Activated effector memory CD4-positive, alpha-beta T cell treated with Interleukin-2 at 50 U/mL for 16 hours (primary cell): ENCODE measurements at places on chromosomes 1 and 21.

DNA sequence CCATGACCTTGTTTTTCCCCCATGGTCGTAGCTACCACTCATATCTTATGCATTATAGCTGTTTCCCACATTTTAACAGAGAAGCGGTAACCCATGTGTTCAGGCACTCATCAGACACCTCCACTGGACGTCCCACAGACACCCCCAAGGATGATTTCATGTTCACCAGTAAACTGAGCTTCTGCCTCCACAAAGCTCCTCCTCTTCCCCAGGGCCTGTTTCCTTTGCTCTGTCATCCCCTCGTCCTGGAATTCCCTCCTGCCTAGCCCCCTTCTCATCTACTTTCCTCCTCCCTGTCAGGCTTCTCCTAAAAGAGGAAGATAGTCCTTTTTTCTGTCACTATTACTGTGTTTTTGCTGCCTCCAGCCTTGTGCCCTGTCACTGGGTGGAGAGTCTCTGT, 111.2 kb downstream of the OMA1 start:
- DNase-seq, result no peak

DNA sequence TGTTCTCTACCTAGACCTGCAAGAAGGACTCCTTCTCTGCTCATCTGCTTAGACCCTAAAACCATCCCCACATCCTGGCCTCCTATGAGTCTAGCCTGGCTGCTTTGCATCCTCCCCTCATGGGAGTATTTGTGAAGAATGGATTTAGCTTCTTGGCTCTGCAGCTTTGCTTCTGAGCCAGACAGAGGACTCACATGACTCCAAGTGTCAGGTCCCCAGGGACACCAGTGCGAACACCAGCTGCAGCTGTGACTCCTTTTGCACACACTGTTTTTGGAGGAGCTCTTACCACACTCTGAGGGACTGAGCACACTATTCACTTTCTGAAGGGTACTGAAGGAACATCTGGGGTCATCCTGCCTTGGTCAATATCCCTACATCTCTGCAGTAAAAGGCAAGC, 131.8 kb upstream of the SGIP1 start:
- no peak for DNase-seq

DNA sequence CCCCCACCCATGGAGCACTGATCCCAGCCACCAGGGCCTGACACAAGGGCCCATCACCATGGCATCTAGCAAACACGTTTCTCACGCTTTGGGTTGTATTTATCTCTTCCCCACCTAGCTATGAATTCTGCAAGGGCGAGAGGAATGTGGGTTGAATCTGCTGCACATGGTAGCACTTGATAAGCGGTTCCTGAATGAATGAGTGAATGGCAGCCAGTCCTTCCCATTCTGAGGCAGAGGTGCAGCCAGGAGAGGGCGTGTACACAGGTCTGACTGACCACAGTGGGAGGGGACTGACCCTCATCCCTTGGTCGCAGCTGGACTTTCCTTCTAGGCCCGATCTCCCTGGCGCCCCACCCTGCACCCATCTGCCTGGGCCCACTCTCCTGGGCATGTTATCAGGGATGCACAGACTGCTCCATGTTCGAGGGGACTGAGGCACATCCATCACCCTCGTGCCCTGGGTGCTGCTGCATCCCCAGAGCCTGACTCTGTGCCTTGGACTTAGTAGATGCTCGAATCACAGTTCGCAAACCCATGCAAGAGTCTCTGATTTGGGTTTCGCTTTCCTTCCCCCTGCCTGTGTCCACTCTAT, 1.0 kb downstream of the RD3 start:
- no peak for DNase-seq

DNA sequence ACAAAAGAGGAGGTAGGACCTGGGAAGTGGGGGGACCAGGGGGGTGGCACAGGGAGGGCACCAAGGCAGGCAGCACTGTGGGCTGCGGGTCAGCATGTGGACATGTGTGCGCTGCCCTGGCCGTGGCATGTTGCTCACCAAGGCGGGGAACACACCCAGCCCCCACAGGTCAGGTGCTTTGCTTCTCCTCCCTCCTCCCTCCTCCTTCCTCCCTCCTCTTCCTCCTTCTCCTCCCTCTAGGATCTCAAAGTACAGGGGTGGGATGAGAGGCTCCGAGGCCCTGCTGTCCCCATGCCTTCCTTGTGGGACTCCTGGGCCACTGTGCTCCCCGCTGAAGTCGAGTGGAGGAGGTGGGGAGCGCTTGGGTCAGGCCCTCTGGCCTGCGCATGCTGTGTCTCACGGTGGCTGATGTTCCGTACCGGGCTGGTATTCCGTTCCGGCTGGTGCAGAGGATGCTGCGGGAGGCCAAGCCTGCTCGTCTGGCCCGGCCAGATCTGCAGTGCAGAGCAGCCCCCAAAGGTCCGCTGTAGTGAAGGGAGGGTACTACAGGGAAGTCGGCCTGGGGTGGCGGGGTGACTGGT, 26.6 kb downstream of the SPSB1 start:
- DNase-seq, result no peak

DNA sequence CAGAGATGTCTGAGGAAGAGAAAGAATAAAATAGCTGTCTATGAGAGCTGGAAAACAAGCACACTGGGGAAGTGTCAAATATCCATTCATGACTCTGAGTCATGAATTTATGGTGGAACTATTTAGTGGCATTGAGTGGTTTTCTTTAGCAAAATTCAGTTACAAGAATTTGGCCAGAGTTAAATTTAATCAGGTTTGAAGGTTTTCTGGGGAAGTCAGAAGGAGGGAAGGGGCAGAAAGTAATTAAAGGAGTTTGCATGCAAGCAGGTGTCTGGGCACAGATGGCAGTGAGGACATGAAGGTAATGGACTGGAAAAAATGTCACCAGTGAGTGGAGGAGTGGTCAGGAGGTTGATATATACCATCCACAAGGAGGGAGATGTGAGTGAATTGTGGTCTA, 121.9 kb upstream of the IVNS1ABP start:
- no peak for DNase-seq

GRCh38 chr1:90512441-90512840, 204.7 kb downstream of the BARHL2 start:
- no peak for DNase-seq

GRCh38 chr1:87723193-87723592, 394.5 kb downstream of the LMO4 start:
- no peak for DNase-seq

DNA sequence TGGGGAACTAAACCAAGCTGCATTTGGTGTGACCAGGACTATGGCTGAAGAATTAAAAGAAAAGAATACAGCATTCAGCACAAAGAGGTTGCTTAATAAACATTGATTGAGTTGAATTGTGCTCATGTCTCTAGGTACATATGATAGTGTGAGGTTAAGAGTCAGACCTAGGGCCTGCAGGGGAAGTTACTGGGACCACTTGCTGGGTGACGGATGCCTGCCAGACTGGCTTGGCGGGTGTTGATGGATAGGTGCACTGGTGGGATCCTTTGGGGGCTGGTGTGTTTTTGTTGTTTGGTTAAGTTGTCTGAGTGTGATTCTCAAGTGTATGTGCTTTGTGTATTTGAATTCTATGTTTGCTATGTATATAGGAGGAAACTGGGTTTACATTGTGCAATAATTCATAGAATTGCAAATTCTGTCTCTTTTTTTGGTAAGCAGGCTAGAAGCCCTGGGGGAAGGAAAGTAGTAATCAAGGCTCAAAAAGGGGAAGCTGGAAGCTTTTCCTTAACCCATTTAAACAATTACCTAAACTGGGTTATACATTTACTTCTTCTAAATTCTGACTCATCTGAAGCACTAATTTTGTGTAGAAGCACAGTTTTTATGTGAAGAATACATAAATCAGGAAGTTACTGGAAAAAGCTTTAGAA, 1.8 kb downstream of the CD101 start:
- DNase-seq, result no peak

GRCh38 chr21:40803101-40803500, 43.9 kb downstream of the DSCAM start:
- no peak for DNase-seq

DNA sequence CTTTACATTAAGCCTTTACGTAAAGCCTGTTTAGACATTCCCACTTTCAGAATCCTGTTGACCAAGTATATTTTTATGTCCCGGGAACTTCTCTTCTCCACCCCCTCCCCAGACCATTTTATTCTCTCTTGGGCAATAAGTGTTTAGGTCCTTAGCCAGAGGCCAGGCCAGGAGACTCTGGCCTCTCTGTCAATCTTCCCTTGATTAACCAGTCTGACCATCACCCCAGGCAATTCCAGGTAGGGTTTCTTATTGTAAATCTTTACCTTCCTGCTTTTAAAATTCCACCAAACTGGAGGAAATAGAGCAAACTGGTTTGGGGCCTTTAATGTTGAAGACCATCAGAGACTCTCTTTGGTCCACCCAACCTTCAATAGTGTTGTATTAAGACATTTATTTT, 12.2 kb upstream of the IFI6 start:
- DNase-seq, result no peak

- DNase-seq, result no peak
Observed at GRCh38 chr1:246491551-246492053, 15.5 kb downstream of the SMYD3 start.

DNA sequence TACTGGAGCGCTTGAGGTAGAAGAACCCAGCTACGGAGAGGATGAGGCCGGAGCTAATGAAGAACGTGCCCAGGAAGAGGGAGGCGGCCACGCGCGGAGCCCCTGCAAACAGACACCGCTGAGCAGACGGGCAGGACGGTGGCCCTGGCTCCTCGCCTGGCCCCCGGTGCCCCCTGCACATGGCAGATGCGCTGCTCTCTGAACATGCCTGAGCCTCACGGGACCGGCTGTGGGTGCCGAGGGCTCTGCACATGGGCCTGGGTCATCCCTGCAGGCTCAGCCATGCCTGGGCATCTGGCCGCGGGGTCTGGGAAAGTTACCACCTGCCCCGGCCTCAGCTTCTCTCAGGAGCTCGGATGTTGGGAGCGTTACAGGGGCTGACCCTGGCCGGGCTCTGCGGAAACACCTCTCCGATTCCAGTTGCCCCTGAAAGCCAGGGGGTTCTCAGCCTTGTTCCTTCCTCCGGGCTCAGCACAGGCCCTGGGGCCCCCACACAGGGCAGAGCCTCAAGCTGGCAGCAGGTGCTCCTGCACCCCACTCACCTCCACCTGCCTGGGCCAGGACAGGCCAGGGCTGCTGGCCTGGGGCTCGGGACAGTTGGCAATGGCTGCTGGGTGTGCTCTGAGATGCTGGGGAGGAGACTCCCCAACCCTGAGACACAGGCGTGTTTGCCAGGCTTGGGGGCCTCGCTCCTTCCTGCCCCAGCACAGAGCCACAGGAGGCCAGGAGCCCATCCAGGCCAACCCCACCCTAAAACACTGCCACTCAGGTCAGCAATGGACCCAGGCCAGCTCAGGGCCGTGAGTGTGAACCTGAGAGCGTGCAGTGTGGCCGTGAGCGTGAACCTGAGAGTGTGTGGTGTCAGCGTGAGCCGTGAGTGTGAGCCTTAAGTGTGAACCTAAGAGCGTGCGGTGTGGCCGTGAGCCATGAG, 12.1 kb upstream of the RNF223 start:
- no peak for DNase-seq

DNA sequence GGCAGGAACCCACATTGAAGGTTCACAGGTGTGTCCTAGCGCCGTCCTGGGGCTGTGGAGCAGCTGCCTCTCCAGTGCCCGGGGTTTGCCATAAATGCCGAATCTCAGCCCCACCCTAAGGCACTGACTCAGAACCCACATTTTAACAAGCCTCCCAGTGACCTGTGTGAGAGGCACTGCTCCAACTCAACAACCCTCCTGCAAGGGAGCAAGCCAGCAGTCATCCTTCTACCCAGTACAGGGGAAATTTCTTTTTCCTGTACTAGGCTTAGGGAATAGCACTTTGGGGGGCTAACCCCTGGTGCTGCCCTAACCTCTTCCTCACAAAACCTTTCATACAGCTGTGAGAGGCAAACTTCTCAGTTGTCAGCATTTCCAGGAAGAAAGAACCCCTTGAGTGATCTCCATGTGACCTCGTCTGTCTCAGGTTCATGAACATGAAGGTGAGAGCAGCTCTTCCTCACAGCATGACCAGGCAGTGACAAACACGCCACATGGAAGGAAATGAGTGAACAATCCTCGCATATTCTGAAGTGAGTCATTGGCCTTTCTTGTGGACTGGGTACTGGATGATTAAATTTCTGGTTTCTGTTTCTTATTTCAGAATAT, 11.4 kb upstream of the BCAR3 start:
- DNase-seq, result no peak

DNA sequence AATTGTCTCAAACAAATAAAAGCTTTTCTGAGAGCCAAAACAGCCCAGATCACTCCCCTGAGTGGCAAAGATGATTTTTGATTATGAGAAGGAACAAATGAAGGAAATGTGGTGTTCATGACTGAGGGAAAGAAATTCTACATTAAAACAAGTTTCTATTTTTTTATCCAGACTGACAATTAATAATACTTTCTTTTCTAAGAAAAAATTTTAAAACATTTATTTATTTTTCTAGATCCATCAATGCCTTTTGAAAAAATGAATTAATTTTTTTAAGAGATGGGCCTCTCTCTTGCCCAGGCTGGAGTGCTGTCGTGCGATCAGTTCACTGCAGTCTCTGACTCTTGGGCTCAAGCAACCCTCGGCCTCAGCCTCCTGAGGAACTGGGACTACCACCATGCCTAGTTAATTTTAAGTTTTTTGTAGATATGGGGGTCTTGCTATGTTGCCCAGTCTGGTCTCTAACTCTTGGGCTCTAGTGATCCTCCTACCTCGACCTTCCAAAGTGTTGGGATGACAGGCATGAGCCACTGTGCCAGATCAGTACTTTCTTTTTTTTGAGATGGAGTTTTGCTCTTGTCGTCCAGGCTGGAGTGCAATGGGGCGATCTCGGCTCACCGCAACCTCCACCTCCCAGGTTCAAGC, 11.2 kb upstream of the TXNIP start:
- DNase-seq, result no peak
